ENCODE measurements at places on chromosomes 6 and 20.
A peak's percentile ranks its signal among the peaks of the same experiment; 100 is the strongest.

DNA sequence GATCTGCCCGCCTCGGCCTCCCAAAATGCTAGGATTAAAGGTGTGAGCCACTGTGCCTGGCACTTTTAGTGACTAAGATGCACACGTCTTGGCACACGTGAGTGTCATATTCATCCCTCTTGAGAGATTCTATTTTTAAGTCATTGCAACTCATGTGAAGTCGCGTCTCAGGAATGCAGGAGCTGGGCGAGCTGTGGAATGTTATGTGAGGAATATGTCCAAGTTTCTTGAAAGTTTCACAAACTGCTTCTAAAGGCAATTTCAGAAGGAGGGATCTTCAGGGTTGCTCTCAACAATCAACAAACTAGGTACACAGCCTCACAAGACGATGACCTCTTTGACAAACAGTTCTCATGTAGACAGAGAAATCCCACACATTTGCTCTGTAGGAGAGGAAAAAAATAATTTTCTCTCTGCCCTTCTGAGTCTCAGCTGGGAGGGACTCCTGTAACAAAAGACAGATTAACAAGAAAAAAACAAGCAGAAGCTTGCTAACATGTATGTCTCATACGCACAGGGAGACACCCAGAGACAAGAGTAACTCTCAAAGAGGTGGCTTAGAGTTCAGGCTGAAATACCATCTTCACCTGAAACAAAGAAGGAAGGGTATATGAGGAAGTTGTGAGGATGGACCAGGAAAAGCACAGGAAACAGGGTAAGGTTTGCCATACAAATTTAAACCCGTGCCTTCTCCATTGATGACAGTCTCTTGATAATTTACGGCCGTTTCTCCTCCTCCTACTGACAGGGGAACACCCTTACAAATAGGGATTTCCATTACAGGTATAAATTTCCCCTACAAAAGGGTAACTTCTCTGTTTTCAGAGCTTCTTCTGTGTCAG lies 45.3 kb upstream of the FAM50B start:
- DNase-seq, result no peak

DNA sequence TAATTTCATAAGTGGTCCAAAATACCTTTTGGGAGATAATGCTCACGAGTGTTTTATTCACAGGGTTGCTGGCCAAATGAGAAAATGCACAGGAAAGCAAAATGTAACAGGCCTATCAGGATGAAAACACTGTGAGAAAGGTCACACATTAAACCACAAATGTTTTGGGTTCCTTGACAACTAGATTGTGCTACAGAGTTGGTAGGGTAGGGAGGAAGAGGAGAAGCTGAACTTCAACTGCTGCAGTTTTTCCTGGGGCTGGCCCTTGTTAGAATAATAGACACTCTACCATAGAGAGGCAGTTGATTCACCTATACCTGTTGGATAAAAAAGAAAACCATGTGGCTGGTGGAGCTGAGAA lies 28.1 kb upstream of the PAQR8 start:
- DNase-seq, result peak; percentile 63

GRCh38 chr6:12485837-12486236 lies 195.7 kb downstream of the EDN1 start:
- DNase-seq, result no peak

GRCh38 chr6:142088858-142089216 lies 43.9 kb upstream of the GJE1 start:
- no peak for DNase-seq

GRCh38 chr6:27617046-27617687 lies 144.3 kb upstream of the ZNF184 start:
- no peak for DNase-seq

GRCh38 chr20:30922129-30922528 lies 335.3 kb upstream of the DEFB115 start:
- DNase-seq, result no peak

DNA sequence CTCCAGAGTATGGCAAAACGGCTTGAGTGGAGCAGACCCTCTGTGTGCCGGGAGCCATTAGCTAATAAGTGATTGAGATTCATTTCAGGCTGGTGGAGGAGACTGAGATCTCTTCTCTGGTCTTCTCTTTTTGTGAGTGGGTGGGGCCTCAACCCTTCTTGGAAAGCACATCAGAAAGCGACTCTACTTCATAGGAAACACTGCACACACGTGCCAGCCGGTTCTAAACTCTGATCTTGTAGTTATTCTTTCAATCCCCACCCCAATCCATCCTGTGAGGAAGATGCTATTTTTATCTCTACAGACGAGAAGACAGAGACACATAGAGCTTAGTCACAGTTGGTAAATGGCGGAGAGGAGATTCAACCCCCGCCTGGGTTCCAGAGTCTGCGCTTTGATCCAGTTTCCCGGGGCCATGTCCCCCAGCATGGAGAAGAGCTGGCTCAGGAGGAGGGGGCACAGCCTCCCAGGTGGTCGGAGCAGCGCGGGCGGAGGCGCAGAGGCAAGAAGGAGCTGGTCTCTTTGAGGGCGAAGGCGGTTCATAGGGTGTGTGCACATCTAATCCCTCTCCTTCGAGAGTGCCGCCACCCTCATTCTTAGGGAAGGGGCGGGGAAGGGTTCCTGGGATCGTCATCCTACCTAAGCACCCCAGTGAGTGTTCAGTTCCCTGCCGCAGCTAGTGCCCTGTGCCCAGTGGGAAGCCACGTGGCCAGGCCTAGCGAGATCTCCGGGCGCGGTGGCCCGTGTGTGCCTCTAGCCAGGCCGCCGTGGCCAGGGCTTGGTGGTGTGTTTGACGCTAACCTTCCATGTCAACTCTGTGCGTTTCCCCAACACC lies 49.0 kb upstream of the TAGAP start:
- DNase-seq, result peak; percentile 64

GRCh38 chr6:164554226-164554625 lies 755.2 kb downstream of the C6orf118 start:
- no peak for DNase-seq

GRCh38 chr20:46438156-46438750 lies 31.8 kb upstream of the ELMO2 start:
- peak; percentile 45 for DNase-seq

DNA sequence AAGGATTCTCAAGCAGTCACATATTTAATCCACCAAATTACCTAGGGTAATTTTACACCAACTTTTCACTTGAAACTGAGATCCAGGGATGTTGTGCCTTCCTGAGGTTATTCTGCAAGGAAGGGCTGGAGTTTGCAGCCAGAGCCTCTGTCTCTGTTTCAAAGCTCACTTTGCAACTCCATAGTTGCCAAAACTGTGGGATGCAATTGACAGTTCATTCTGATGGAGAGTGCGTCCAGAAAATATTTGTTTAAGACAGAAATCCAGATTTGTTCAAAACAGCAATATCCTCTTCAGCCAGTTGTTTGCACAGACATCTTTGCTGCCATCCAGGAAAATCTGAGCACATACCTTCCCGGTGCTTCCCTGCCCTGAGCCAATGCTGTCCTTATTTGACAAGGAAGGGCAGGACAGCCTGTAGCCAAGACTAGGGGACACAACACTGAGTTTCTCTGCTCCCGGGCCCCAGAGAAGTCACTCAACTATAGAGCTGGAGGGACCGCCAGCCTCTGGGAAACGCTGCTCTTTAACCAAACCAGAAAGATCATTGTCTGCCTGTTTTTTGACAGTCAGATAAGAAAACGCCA lies 297.4 kb downstream of the HIVEP2 start:
- DNase-seq, result no peak

- peak; percentile 78 for DNase-seq
These were observed 28.4 kb downstream of the LYRM2 start for GRCh38 chr6:89610149-89610642.

DNA sequence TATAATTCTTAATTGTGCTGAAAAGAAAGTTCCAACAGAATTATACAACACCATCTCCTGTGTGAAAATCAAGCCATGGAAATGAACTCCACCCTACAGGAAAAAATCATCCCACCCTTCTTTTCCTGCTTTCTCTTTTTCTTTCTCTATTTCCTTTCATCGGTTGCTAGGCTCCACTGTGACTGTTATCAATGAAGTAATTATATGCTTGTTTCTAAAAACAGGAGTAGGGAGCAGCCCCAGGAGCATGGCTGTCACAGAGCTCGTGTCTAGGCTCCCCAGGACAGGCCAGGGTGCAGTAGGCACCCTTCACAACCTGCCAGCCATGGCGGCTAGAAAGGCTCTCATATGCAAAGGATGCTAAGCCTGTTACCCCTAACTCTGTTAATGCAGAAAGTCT lies 13.0 kb downstream of the MPC1 start:
- no peak for DNase-seq

DNA sequence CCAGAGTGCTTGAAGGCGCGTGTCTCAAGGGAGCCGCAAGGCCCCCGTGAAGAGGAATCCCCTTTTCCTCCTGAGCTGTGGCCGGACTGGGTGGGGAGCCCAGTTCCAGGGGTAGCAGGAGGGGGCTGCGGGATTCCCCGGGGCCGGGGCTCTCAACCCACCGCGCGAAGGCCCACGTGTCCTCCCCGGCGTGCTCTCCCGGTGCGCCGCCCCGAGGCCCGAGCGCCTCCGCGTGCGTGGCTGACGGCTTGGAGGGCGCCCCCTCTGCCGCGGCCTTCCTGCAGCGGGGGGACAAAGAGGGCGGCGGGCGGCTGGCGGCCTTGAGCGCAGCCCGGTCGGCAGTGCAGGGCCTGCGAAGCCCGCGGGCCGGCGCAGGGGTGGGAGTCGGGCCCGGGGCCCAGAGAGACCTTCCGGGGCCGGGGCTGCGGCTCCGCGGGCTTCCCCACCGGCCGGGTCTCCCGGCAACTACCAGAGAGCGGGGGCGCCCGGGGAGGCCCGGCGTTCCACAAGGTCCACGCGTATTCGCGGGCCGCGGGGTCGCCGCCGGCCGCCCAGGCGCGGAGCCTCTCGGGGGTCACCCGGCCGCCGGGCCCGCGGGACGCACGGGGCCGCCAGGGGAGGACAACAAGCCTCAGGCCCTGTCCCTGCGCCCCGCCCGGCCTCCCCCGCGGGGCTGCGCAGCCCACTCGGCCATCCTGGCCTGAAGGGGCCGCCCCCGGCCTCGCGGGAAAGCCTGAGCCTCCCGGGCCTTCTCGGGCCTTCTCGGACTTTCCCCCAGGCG lies at the start of gene FAM217A:
Gene FAM217A (minus strand): TSS at position 447 of the 781 bp plus-strand sequence. CDS start 1,723 bp downstream, outside the sequence.
- no peak for DNase-seq

- DNase-seq, result no peak
These were observed 34.5 kb upstream of the PREX1 start for GRCh38 chr20:48862279-48862678.

DNA sequence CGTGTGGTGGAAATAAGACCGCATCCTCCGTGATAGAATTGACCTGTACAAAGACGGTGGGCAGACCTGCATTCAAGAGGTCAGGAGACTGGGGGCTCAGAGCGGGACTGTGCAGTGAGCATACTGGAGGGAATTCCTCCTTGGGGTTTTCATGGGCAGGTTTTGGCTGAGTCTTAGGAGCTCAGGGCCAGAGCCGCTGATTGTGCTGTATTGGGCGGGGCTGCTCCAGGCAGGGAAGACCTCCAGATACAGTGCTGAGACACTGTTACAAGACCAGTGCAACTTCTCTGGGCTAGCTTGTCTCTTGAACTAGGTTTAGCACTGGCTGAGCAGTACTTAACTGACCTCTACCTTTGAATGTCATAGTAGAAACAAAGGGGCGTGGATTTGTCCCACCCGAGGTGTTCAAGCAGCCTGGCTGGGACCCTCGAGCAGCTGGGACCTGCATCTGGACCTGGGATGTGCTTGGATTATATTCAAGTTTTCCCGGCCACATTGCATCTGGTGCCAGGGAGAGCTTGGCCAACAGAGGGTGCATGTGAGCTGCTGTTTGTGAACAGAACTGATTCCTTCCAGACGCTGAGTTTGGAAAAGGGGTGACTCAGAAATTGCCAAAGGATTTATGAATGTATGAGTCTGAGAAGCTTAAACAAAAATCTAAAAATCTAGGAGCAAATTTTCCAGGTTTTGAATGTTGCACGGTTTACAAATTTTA lies 33.4 kb upstream of the SLC22A1 start:
- peak; percentile 12 for DNase-seq

- no peak for DNase-seq
These were observed 93.8 kb upstream of the RNF217 start for GRCh38 chr6:124868481-124868880.

DNA sequence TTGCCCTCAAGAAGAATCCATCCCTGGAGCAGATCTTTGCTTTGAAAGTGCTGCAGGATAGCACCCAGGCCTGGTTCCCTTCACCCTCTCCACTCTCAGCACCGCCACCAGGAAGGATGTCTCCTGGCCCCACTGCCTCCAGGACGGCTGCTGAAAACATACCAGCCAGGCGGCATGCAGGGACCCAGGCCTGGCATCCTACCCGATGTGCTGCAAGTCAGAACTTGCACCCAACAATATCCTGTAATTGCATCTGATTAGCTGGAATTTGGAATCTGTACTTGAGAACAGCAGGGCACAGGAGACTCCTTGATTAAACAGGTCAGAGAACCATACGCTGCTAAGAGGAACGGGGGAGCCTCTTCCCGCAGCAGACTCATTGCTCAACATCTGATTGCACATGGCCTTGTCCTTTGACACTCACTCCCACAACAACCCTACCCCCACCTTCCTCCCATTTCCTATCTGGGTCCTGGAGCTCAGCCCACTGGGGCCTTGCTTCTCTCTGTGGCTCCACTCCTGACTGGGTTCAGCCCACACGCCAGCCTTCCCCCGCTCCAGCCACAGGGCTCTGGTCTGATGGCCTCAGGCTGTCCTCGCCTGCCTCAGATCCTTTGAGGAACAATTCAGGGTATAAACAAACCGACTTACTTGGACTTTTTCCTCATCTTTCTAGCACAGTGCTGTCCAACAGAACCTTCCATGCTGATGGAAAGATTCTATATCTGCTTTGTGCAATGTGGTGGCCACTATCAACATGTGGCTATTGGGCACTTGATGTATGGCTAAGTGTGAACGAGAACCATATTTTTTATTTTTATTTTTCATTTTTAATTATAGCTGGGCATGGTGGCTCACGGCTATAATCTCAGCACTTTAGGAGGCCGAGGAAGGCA lies 78.0 kb downstream of the FGD2 start:
- DNase-seq, result no peak

GRCh38 chr6:161828355-161828754 lies 554.5 kb upstream of the AGPAT4 start:
- no peak for DNase-seq

DNA sequence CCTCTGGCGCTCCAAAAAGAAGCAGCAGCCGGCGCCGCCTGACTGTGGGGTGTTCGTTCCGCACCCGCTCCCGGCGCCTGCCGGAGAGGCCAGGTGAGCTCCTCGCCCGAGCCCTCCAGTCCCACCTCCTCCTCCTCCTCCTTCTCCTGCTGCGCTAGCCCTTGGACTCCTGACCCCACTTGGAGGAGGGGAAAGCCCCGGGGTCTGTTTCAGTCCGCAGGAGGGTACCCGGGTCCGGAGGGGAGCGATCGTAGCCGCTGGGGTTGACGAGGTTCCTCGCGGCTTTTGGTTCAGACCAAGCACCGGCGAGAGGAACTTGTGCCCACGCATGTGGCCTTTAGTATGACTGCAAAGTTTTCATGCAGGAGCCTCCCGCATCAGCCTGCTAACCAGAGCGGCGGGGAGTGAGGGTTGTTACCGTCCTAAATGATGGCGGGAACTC lies 493 bp downstream of the CRYBG1 start:
- peak; percentile 1 for DNase-seq

GRCh38 chr6:1380625-1381427 lies 8.6 kb upstream of the FOXF2 start:
- no peak for DNase-seq

DNA sequence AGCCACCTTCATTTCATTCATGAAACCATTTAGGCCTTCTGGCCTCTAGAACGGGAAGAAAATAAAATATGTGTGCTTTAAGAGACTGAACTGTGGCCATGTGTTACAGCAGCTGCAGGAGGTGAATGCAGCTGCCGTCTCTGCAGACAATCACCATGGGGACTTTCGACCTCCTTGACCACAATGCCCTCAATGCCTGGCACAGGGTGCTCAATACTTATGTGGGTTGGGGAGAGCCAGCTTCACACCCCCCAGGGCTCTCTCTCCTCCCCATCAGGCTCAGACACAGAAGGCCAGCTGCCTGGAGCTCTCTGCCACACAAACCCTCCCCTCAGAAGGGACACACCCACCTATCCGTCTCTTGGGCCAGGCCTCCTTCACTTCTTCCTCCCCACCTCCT lies 43.5 kb downstream of the ANKRD60 start:
- DNase-seq, result no peak

Data from CD4-positive, alpha-beta T cell treated with Interferon alpha-2 for 1 hour (primary cell).